ENCODE measurements at places on chromosomes 13 and 19.

- DNase-seq: peak; percentile 29
Measured at GRCh38 chr19:36215276-36216123, 594 bp downstream of the ZNF146 start.

GRCh38 chr13:69641773-69642172, 465.9 kb upstream of the ATXN8OS start:
- no peak for DNase-seq

DNA sequence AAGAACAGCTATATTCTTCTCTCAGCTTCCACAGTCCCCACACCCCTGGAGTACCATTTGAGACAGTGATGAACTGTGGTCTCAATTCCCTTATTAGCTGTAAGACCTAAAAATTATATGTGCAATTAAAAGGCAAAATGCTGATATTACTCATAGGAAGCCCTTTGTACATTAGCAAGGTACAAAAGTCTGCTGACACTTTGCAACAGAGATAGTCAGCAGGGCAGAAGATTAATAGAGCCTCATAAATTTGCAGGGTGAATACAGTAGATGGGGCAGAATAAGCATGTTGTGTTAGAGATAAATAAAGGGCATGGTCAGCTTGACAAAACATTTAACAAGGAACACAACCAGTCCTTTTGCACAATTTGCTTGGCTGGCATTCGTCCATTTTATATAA, 210.0 kb upstream of the OBI1 start:
- DNase-seq: no peak

- no peak for DNase-seq
Measured at GRCh38 chr13:109644069-109644750, 142.2 kb downstream of the IRS2 start.

DNA sequence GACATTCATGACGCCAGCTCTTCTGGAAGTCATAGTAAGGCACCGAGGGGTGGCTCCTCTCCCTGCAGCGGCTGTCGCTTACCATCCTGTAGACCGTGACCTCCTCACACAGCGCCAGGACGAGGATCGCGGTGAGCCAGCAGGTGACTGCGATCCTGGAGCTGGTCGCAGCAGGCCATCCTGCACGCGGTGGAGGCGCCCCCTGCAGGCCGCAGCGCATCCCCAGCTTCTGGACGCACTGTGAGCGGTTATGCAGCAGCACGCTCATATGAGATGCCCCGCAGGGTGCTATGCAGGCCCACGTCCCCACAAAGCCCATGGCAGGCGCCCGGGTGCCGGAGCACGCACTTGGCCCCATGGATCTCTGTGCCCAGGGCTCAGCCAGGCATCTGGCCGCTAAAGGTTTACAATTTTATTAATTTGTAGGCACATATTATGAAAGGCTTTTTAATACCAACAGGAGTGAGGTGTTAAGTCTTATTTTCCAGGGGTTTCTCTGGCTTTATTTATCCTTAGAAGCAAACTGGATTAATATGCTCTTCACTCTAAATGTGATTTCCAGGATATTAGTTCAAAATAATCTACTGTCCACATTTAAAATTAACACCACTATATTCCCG, 35.6 kb upstream of the PSPC1 start:
- no peak for DNase-seq

DNA sequence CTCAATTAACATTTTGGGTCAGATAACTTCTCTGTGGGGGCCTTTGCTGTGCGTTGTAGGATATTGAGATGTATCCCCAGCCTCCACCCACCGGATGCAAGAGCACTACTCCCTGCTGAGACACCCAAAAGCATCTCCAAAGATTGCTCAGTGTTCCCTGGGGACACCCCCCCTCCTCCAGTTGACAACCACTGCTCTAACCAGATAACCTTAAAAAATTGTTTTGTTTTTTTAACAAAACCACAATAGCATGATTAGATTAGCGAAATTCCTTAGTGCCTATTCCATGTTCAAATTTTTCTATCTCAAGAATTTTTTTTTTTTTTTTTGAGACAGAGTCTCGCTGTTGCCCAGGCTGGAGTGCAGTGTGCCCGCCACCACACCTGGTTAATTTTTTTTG, 2.6 kb upstream of the EPN1 start:
- DNase-seq: peak; percentile 67
